ENCODE measurements at places on chromosomes 7 and 10. TPM values are rescaled to one million over a fixed set of nuclear protein-coding genes. Genes with fewer than 3 reads are reported as not detected.

DNA sequence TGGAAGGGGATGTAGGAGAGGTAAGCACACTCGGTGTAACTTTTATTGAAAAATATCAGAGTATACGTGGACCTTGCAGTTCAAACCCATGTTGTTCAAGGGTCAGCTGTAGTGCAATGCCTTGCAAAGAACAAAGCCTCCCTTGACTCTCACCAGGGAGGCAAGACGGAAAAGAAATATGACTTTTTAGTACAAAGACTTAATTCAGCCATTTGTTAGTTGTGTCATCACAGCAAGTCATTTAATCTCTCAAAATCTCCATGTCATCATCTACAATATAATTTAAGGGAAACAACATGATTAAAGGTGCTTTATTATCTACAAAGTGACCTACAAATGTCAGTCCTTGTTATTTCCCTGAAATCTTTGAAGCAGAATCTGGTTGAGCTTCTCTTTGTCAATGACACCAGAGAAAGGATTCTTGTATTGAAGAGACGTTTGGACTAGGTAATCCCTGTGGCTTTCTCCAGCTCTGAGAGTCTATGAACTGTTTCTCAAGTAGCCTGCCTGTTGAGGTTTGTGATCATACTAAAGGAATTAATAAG, 502.8 kb downstream of the REEP3 start:
- no peak for DNase-seq

GRCh38 chr10:65675236-65675635, 1250.6 kb upstream of the LRRTM3 start:
- DNase-seq = no peak

DNA sequence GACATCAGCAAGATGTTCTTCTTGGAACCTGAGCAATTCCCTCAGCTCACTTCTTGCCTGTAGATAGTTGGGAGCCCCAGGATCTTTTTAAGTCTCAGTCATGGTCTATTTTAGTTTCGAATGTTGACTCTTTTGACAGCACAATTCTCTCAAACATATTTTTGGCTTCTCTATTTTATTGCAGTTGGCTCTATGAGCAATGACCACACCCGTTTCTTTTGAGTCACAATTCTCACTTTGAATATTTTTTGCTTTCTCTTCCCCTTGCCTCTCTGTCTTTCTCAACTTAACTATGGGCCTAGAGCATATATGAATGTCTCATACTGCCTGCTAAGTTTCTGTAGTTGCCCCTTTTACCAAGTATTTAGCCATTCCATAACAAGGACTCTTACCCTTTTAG, 222.8 kb downstream of the PTN start:
- DNase-seq = no peak

DNA sequence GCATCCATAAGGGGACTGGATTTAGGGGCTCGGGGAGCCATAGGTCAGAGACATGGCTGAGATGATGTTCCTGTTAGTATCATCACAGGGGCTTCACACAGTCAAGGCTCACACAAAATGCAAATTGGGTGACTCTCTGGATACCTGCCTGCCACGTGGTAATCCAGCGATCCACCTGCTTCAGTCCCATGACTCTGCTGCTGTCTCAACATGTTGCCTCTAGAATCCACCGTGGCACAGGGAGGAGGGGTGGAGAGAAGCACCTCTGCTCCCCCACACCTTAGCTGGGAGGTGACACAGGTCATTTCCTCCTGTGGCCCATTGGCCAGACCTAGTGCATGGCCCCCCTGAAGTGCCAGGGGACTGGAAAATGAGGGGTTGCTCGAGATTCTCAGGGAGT, 83.1 kb downstream of the CDH23 start:
- no peak for DNase-seq

GRCh38 chr7:81925530-81925929, 155.7 kb upstream of the HGF start:
- no peak for DNase-seq

- no peak for DNase-seq
Measured at GRCh38 chr7:27423821-27424220, 181.2 kb downstream of the EVX1 start.

Gene HNRNPF
- 154 TPM for total RNA-seq

Gene CCZ1
- 65.5 TPM for total RNA-seq

Gene MYPN
- not detected for total RNA-seq
